Stimulated activated CD8-positive, alpha-beta memory T cell treated with anti-CD3 and anti-CD28 coated beads, Interleukin-4, amount 100 ng/mL, for 48 hours (primary cell): ENCODE measurements at places on chromosomes 4 and X.

GRCh38 chrX:134764202-134764785 lies 106.0 kb upstream of the PLAC1 start:
- no peak for DNase-seq

GRCh38 chr4:34182306-34182705 lies 2062.0 kb downstream of the ARAP2 start:
- DNase-seq: no peak

- DNase-seq: no peak
These were observed 200.5 kb downstream of the INPP4B start for GRCh38 chr4:142645475-142646108.

- no peak for DNase-seq
These were observed 36.7 kb downstream of the PF4 start for GRCh38 chr4:73945140-73945539.

DNA sequence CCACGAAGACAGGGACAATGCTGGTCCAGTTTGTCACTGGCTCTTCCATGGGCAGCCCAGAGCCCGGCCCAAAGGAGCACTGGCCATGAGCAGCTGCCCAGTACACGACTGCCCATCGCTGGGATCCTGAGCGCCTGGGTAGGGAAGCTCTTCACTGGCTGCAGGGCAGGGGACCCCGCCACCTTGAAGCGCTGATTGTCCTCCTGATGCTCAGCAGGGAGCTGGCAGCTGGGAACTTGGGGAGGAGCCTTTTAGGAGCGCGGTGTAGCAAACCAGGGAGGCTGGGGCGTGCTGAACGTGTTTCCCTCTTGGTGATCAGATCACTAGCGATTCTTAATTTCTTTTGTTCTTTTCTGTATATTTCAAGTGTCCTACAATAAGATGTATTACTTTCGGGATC lies 1.8 kb downstream of the L1CAM start:
- no peak for DNase-seq

GRCh38 chr4:168183717-168184571 lies 91.6 kb downstream of the ANXA10 start:
- no peak for DNase-seq

- DNase-seq: no peak
These were observed 590.8 kb downstream of the SPRY1 start for GRCh38 chr4:123987408-123987807.

DNA sequence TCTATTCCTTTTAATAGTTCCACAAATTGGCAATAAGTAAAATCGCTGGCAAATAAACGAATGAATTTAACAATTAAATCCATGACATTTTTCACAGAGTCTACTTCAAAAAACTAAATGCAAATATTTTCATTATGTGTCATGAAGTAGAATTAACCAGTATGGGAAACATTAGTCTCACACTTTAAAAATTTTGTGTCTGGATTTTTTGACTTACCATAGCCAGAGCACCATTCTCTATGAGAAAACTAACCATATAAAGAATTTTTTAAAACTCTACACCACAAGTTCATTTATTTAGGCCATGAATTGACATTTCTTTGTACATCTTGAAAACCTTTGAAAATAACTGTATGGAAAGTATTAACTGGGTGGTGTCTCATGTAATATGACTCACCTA lies 41.2 kb downstream of the PRDM5 start:
- no peak for DNase-seq

- no peak for DNase-seq
These were observed 150.0 kb downstream of the SPOCK3 start for GRCh38 chr4:167084321-167084720.

- no peak for DNase-seq
These were observed 224.6 kb downstream of the IL15 start for GRCh38 chr4:141860974-141861373.

DNA sequence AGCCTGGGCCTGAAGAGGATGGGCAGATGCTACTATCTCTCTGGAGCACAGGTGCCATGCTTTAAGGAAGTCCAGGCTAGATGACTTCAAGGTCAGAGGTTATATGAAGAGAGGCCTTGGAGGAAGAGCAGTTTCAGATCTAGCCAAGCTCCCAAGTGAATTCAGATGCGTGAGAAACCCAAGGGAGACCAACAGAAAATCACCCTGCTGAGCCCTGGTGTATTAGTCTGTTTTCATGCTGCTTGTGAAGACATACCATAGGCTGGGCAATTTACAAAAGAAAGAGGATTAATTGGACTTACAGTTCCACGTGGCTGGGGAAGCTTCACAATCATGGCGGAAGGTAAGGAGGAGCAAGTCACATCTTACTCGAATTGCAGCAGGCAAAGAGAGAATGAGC lies 47.8 kb upstream of the LGI2 start:
- DNase-seq: no peak

GRCh38 chr4:85200106-85200505 lies 233.6 kb upstream of the WDFY3 start:
- no peak for DNase-seq

DNA sequence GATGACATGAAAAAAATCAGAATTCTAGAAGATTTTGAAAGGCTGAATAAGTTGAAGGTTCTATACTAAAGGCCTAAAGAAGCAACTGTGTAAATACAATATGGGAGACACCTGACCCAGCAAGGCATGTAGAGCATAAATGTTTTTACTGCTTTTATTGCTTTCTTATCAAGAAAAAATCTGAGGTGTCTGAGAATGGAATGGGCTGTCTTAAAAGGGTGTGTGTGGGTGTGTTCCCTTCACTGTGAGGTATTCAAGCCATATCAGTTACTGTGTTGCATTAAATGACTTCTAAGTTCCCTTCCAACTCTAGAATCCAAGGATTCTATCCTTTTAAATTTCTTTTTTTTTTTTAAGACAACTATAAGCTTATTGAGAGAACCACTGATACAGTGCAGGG lies 15.7 kb downstream of the ATP8A1 start:
- DNase-seq: no peak

- no peak for DNase-seq
These were observed 180.3 kb upstream of the ATOH1 start for GRCh38 chr4:93648258-93648657.

- no peak for DNase-seq
These were observed 7.3 kb upstream of the SH3BP2 start for GRCh38 chr4:2785613-2786012.

DNA sequence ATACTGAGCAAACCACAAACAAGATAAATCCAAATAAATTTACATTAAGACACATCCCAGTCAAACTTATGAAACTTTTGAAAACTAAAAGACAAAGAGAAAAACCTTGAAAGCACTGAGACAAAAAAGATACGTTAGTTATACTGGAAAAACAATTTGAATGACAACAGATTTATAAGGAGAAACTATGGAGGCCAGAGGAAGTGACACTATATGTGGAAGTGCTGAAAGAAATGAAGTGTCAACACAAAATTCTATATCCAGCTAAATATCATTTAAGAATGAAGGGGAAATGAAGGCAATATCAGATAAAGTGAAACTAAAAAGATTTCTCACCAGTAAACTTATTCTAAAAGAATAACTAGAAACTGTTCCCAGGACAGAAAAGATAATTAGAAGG lies 283.7 kb downstream of the RAPGEF2 start:
- DNase-seq: no peak

GRCh38 chr4:89380980-89381379 lies 73.4 kb upstream of the GPRIN3 start:
- DNase-seq: no peak

- DNase-seq: no peak
These were observed 14.3 kb downstream of the SGMS2 start for GRCh38 chr4:107838861-107839565.

DNA sequence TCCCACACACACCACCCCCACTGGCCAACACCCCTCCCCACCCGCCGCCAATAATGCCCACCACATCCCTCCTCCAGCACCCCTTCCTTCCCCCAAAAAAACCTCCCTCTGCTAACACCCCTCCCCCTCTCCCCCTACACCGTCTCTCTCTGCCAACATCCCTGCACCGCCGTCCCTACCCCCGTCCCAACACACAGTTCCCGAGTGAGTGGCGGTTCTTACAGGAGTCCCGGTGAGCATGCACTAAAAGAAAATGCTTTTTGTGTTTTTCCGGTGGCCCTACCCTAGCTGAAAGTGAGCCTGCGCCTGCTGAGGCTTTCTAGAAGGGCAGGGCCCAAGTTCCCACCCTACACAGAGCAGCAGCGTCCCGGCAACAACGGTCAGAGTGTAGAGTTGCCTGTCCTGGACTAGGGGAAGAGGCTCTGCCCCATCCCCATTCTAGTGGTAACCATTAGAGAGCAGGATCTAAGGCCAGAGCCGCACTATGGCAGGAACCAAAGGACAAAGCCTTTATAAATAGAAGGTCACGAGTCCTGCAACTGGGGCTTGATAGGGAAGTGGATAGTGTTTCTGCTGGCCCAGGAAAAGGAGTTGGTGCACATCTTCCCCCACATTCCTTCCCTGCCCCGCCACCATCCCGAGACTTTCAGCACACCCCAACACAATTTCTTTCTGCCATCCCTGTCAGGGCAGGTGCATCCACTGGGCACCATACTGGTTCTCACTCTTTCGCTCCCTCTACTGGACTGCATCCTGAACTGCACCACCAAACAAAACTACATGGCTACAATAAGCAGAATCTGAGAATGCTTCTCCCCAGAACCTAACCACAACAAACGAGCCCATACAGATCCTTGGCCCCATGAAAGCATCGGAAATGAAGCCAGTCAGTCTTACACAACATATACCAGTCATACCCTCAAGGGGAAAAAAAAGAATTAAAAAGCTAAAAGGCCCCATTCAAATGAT lies 78.1 kb upstream of the PAGE3 start:
- DNase-seq: peak; percentile 34

DNA sequence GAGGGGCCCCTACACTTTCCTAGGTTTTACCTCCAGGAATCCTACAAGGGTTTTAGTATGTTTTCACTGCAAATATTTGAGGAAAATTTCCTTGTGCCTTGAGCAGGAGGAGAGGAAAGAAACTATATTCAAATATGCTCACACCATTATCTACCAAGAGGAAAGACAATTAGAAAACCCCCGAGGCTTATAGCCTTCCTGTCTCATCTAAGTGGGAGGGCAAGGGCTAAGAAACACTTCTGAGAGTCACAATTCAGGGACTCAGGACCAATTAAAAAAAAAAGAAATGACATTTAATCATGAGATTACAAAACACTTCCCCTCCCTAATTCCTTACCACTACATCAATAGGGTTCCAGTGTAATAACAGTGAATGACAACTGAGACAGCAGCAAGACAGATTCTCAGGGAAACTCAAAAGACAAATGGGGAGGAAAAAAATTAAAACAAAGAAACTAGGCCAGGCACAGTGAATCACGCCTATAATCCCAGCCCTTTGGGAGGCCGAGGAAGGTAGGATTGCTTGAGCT lies 45.6 kb downstream of the ATRX start:
- no peak for DNase-seq

- DNase-seq: no peak
These were observed 61.7 kb downstream of the ADRA2C start for GRCh38 chr4:3827616-3828492.

GRCh38 chr4:26380740-26381139 lies 59.9 kb downstream of the RBPJ start:
- no peak for DNase-seq
